CD8-positive, alpha-beta memory T cell (primary cell): ENCODE measurements at places on chromosomes 2 and 18.

DNA sequence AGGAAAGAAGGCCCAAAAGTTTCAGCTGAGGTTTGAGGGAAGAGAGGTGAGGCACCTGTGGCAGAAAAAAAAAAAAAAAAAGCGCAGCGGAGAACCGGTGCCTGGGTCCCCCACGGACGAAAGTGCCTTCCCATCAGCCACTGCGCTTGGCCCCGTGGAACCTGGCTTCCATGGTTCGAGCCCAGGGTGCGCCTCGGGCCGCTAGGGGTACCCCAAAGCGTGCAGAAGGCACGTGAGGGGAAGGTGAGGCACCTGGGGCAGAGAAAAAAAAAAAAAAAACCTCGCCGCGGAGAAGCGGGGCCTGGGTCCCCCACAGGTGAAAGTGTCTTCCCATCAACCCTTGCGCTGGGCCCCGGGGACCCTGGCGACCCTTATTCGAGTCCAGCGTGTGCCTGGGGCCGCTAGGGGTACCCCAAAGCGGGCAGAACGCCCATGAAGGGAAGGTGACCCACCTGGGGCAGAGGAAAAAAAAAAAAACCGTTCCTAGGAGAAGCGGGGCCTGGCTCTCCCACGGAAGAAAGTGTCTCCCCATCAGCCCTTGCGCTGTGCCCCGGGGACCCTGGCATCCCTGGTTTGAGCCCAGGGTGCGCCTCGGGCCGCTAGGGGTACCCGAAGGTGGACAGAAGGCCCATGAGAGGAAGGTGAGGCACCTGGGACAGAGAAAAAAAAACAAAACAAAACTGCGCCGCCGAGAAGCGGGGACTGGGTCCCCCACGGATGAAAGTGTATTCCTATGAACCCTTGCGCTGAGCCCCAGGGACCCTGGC, 228.6 kb downstream of the CCDC74A start:
- DNase-seq = no peak

GRCh38 chr18:73962256-73962655, 185.4 kb downstream of the FBXO15 start:
- DNase-seq = no peak

- DNase-seq = no peak
These were observed 157.6 kb upstream of the NRP2 start for GRCh38 chr2:205524656-205525055.

- DNase-seq = no peak
These were observed 164.5 kb upstream of the MC4R start for GRCh38 chr18:60537074-60537473.

- no peak for DNase-seq
These were observed 46.2 kb downstream of the TWSG1 start for GRCh38 chr18:9380621-9381395.

DNA sequence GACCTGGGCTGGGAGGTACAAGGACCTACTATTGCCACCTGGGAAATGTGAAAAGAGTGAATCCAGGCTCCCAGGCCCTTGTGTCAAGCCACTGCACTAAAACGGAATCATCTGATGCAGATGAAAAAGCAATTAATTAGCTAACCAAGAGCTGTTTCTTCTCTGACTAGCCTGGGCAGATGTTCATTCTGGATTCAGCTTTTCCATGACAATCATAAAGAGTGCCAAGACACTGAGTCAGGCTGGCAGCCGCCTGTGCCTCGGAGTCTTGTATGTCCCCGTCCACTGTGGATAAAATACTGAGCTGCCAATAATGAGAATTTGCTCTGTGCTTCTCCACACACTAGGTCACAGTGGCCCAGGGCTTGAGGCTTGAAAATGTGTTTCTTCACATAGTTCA, 21.7 kb upstream of the LCLAT1 start:
- DNase-seq = no peak

GRCh38 chr2:60516383-60516811, 37.1 kb downstream of the BCL11A start:
- DNase-seq = no peak

- no peak for DNase-seq
These were observed 706 bp downstream of the UBXN2A start for GRCh38 chr2:23940718-23941620.

DNA sequence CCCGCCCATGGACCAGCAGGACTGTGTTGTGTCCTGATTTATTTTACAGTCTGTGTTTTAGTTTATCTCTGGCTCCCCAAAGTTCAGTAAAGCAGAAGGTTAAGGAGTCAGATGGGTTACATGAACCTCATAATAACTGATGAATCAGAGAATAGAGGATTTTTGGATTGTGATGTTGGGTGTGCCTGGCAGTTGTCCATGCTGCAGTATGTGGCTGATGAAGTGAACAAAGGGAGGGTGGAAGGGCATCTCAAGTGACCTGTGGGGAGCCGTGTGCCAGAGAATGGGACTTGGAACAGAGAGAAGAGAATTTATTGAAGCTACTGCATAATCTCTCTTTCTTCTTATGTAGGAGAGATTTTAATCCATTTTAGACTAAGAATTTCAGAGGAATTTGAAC, 145.5 kb downstream of the MAP4K4 start:
- DNase-seq = no peak

DNA sequence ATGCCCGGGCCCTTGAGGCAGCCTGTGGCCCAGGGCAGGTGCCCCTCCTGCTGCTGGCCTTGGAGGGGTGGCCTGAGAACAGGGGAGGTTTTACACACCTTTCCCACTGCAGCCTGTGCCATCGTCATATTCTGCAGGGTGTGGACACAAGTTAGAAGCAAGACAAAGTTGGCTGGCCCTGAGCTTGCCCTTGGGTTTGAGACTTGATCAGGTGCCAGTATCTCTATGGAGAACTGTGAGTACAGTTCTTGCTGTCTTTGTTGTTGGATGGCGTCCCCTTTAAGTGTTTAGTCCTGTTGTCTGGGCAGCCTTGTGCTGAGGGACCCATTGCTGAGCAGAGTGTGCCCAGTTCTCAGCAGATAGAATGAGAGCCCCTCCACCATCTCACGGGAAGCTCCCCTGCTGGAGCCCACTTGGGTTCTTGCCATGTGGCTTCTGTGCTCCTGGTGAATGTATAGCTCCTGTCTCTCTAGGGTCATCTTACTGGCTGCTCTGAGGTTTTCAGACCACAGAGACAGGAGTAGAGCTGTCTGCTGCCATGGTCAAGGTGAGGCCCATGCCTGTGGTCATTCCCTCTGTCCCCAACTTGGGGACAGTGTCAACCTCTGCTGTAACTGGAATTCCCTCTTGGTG, 115.9 kb downstream of the SH3RF3 start:
- DNase-seq = no peak

DNA sequence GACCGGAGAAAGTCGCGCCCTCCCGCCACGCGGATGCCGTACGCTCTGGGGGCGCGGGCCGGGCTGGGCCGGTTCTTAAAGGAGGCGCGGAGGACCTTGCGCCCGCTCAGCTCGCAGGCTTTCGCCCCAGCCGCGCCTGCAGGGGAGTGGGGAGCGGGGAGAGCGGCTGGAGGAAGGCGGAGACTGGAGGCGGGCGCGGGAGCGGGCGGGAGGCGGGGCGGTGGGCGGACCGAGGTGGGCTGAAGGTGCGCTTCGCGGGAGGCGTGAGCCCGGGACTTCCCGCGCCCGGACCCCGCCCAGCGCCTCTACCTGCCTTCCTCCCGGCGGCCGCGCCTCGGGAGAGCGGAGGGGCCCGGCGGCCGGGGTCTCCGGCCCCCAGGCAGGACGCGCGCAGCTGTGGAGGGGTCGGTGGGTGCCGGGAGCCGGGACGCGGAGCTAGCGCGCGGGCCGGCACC, at the start of gene ADRA2B:
Gene ADRA2B (minus strand): TSS at position 148 of the 455 bp plus-strand sequence. CDS start 422 bp downstream, outside the sequence.
- DNase-seq = peak; percentile 80

DNA sequence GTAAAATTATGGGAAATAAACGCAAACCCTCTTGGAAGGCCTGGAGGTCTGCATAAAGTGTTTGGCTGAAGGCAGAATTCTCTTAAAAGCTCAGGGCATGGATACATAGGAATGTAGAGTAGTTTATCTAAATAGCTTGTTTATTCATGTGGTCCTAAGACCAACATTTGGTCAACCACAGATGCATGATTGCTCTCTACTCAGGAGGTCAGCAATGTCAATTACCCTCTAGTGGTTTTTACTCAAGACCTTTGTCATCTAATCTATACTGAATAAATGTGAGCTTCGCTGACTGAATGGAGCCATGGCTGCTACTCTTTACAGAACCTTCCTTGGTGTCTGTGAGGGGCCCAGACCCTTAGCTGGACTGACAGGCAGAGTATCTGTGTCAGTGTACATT, 139.8 kb downstream of the ATL2 start:
- DNase-seq = no peak

DNA sequence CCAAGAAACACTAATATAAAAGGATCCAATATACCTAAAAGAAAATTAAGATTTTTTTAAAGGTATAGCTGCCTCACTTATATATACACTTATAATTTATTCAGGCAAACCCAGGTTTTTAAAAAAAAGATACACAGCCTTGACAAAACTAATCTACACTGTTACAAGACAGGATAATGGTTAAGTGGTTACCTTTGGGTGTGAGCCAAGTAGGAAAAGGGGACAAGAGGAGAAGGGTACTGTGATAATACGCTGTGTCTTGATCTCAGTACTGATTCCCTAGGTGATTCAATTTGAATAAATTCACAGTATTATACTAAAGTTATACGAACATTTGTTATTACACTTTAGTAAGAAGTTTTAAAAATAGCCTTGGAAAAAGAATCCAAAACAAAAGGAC, 30.6 kb downstream of the KLHL41 start:
- DNase-seq = no peak

GRCh38 chr2:220181165-220181564, 553.7 kb downstream of the SLC4A3 start:
- DNase-seq = no peak

DNA sequence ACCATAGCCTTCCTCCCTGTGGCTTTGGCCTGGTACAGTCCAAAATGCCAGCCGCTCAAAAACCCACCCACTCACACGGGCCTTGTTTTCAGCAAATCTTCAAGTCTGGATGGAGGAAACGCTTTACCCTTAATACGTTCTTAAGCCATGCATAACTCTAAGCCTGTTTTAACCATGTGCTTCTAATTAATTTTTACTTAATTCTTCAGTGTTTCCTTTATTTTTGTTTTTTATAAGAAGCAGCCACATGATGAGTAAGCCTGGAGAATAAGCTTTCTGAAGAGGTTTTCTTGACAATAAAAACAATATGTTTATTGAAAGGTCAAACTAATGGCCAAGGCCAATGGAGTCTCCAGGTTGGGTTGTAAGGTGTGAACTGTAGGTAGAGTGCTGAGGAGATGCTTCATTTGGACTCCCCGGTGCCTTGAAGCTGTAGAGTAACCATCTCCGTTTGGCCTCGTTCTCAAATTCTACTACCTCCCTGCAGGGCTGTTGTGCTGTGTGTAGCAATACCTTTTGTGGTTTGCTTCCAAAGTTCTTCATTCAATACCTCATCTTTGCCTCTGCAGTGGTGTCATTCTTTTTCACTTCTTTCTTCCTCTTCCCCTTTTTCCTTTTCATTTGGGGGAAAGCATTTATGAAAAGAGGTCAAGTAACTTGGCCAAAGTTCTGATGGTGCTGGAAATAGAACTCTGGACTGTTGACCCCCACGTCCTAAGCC, 113.7 kb downstream of the PRKCE start:
- DNase-seq = no peak

DNA sequence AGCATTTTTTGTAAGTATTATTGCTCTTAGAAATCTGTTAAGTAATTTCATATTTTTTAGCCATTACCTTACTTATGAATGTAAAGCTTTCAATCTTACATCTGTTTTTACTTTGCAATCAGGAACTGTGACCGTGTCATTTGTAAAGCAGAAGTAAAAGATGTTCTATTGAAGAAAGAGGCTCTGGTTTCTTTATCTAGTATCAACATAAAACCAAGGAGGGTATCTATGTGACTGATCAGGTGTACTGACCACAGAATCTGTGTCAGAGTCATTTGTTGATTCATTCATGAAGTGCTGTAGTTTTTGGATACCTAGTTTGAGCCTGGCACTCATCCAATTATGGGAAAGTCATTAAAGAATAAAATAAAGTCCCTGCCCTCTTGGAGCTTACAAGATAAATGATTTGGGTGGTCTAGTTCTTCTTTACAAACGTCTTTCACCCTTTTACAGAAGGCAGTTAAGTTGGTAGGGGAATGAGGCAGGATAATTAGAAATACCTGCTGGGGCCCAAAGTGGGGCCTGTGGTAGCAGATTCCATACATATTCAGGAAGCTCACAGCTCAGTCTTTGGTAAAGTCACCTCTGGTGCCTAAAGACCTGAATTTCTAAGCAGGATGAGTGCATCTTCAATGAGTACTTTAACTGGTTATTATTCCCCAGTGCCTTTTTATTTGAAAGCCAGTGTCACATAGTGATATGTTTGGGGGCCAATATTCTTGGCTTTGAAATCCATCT, 260.6 kb upstream of the NT5C1B start:
- DNase-seq = no peak

- DNase-seq = peak; percentile 27
These were observed 77.3 kb upstream of the PHLPP1 start for GRCh38 chr18:62637807-62638687.

DNA sequence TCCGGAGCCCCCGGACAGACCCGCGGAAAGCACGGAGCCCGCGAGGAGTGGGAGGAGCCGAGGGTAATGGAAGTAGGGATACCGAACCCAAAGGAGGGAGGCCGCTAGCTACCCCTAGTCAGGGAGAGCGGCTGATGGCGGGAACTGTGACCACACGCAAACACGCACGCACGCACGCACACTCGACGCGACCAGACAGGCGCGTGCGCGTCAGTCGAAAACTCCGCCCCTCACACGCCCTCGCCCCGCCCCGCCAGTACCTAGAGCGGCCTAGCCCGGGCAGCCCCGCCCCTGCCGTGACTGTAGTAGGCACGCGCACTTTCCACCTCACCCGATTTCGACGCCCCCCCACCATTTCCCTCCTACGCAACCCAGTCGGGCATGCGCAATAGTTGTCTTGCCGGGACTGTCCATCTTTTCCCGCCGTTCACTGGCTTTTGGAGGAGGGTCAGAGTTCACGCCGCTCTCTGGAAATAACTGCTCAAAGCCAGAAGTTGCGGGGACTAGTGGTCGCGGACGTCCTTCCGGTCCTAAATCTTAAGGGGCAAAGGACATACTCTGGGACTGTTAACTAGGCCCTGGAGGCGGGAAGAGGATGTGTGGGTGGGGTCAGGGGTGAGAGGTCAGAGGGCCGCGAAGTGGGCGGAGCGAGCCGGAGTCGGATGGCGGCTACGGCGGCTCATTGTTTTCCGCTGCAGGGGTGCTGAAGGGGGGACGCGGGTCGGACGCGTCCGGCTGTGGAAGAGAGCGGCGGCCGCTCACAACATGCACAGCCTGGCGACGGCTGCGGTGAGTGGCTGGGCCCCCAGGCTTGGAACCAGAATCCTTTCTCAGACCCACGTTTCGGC, at the start of the genes CNOT9 and USP37:
Gene CNOT9 (plus strand): TSS at position 650 of the 848 bp plus-strand sequence. CDS start 116 bp downstream, at position 766.
Gene USP37 (minus strand): TSS at position 162 of the 848 bp plus-strand sequence. CDS start 9,698 bp downstream, outside the sequence.
- DNase-seq = peak; percentile 100

DNA sequence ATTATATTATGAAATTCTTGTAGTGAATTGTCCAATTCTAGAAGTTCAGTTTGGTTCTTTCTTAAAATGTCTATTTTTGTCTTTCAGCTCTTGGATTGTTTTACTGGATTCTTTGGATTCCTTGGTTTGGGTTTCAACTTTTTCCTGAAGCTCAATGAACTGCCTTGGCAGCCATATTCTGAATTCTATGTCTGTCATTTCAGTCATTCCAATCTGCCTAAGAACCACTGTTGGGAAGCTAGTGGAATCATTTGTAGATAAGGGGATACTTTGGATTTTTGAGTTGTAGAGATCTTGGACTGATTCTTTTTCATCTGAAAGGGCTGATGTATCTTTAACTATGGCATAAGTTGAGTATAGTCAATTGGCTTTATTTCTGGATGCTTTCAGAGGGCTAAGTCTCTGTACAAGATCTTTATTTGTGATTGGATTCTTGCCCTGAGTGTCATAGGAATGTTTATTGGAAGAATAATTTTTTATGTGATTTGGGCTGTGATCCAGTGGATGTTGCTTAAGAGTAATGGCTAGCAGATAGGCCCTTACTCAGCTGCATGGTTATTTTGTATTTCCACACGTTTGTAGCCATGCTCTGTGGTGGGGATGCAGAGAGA, 42.3 kb downstream of the SERPINB7 start:
- no peak for DNase-seq
